ENCODE measurements at places on chromosomes 4 and X. TPM values are rescaled to one million over a fixed set of nuclear protein-coding genes. Genes with fewer than 3 reads are reported as not detected.

- peak; percentile 19 for DNase-seq
These were observed at the start of gene IGSF1 for GRCh38 chrX:131288738-131289511. Gene IGSF1, minus strand, starts transcription at chrX:131289306. Its CDS starts 2,632 bp downstream, at chrX:131286674.

DNA sequence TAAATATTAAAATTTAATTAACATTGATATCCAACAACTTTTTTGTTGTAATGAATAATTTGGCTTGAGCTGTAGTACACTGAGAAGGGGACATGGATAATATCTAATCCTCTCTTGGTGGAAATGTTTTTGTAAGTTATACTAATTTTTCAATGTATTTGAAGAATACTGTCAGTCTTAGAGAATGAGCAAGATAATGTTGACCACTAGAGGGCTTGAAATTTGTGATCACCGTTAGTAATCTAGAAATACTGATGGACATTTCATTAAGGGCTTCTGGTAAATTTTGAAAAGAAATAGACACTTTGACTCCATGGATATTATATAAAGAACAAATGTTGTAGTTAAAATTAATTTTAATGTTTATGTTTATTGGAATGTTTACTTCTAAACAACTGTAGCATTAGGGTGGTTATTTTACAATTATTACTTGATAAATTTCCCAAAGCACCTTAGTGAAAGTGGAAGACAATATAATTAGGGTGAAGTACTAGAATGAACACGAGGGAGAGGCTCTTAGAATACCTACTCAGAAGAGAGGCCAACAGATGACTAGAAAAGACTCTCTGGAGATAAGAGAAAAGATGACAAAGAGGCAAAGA lies 20.0 kb upstream of the CAMK2D start:
- no peak for DNase-seq

DNA sequence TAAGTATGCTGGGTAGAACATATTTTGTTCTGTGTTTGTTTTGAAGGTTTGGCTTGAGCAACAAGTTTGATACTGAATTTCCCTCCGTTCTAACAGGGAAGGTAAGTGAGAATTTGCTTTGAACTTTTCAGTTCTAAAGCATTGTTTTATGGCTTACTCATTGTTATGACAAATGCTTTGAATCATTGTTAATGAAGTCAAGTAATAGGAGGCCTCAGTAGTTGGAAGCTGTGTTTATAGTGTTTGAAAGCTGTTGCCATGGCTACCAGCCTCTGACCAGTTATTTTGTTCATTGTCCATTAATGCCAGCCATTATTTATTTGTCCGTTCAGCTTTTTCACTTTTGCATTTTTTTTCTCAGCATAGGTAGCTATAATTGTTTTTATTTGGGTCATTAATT lies 14.4 kb downstream of the CHIC1 start:
- no peak for DNase-seq

GRCh38 chr4:182914357-182914756 lies 2.8 kb downstream of the DCTD start:
- no peak for DNase-seq

DNA sequence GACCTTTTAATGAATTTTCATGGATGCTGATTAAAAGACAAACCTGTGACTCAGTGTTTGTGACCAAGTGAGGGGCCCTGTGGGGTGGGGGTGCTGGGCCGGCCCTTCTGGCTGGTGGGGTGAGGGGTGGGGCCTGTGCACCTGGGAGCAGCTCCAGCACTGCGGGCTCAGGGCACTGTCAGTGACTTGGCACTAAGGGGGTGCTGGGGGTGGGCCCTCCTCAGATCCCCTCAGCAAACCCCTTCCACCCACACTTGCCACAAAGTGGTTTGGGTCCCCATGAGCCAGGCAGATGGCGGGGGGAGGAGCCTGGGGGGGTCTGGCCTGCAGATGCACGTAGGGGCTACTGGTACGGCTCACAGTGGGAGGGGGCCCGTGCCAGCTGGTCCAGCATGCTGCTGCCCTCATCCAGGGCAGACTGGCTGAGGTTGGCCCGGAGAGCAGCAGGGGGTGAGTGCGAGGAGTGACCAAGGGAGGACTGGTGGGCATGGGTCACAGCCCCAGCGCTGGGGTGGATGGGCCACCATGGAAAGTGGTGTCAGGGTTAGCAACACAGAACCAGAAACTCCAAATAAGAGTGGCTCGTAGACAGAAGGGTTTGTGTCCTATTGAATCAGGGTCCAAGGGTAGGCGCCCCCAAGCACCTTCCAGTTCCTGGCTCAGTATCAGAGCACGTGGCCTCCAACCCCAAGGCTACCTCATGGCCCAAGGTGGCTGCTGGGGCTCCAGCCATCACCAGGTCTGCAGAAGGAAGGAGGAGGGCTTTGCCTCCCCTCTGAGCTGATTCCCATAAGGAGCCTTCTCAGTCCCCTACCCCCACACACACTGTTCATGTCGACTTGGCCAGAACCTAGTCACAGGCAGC lies 10.1 kb downstream of the NKX1-1 start:
- no peak for DNase-seq

DNA sequence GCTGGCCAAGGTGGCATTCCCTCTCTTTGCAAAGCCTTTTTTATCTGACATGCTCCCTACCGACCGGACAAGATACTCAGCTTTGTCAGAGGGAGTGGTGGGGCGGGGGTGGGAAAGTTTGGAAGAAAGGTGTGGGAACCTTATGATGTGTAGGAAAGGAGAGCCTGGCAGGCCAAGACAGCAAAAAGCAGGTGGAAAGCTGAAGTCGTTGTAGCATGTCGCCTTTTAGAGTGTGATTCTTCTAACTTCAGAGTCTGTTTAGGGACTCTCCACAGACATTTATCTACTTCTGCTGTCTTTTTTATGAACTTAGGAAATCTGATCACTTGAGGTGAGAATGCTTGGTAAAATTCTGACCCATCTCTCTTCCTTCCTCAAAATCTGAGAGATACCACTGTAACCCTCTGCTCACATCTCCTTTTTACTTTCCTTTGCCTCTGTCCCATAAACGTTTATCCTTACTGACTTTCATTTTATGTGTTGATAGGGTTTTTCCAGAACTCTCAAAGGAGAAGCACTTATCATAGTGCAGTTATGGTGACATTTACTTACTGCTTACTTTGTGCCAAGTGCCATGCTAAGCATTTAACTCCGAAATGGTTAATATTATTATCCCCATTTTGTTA lies 8.2 kb upstream of the RUFY3 start:
- no peak for DNase-seq

AMTN gene
- total RNA-seq, result not detected

ZNF157 gene
- total RNA-seq, result not detected

PAGE1 gene
- total RNA-seq, result not detected

Data from heart right ventricle (tissue), 16 donors.